ENCODE measurements at places on chromosomes 4 and X. TPM values are rescaled to one million over a fixed set of nuclear protein-coding genes. Genes with fewer than 3 reads are reported as not detected.
A peak's percentile ranks its signal among the peaks of the same experiment; 100 is the strongest.

- peak; percentile 69 for DNase-seq
Measured at GRCh38 chrX:134669378-134670098, 11.3 kb upstream of the PLAC1 start.

DNA sequence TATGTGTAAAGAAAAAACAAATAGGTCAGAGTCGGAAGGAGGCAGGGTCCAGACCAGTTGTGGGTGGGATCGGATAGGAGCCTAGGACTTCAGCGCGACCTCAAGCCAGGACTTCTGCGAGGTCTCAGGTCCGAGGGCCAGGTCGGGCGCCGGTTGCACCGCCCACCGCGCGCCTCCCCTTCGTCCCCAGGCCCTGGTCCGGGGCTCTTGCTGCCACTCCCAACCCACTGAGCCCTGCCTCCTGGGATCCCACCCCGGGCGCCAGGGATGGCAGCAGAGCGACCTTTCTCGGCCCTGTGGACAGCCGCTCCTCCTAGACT lies 12.3 kb downstream of the PITX2 start:
- no peak for DNase-seq

DNA sequence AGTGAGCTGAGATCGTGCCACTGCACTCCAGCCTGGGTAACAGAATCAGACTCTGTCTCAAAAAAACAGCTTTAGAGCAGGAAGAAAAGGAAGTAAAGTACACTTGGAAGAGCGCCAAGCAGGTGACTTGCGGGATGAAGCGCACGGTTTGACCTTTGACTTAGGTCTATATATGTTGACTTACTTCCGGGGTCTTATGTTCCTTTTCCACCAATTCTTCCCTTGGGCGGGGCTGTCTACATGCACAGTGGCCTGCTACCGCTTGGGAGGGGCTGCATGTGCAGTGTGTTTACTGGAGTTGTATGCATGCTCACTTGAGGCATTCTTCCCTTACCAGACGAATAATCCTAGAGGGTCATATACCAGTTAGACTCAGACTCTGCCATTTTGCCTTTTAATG lies 108.6 kb downstream of the APOOL start:
- no peak for DNase-seq

DNA sequence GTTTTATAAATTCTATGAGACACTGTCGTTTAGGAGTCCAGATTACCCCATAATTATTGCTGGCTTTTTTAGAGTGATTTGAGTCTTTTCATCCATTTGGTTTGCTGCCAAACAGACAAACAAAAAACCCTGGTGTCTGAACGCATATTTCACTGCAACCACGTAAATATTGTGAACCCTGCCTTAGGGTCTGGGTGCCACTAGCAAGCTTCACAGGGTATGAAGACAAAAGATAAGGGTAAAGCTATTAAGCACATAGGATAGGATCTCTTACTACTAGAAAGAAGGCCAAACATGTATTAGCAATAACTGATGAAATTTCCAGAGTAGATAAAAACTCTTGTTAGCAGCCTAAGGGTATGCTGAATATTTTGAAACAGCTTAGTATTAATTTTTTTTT lies 143.3 kb downstream of the BANK1 start:
- DNase-seq: no peak

DNA sequence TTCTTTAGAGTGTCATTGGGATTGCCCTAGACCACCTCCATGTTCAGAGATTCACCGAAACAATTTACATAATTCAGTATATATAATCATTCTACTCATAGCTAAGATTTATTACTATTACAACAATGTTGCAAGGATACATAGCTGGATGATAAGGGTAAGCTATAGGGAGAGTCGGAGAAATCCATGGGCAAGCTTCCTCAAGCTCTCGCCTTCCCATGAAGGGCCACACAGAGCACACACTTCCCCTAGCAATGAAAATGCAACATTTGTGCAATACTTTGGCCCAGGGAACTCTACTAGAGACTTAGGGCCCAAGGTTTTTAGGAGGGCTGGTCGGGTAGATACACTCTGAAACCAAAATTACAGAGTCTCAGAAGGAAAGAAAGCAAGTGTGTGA lies 49.7 kb upstream of the ABCG2 start:
- no peak for DNase-seq

- DNase-seq: no peak
Measured at GRCh38 chrX:146907391-146908240, 93.1 kb upstream of the CXorf51A start.

DNA sequence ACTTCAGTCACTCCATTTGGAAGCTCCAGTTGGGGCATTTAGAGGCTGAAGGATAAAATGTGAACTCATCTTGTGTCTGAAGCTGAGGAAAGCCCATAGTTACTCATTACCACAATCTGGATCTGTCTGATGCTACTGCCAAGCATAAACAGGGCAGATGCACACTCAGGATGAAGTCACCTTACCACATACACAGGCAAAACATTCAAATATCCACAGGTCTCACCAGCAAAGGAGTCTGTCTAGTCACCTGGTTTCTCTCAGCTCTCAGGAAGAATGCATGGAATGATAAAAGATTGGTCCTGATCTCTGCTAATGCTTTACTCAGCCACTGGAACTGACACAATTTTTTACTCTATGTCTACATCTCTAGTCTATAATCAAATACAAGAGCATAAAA lies 13.0 kb upstream of the ODAPH start:
- DNase-seq: peak; percentile 67

GRCh38 chr4:27318740-27319139 lies 458.1 kb downstream of the STIM2 start:
- no peak for DNase-seq

DNA sequence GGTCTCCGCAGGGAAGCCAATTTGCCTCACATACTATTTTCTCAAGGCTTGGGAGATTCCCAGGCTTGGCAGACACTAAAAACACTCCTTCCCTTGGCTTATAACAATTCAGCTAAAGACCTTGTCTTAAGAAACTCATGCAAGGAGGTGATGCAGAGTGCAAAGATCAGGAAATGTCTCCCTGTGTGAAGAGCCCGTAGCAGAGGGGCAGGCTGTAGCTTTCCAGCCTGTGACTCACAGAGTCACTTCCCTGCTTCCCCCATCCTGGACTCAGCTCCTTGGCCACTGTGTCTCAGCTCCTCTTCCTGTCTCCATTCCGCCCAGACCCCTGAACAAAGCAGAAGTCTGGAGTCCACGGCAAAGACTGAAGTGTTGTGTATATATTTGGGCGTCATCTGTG lies 56.1 kb downstream of the KDR start:
- peak; percentile 9 for DNase-seq

DNA sequence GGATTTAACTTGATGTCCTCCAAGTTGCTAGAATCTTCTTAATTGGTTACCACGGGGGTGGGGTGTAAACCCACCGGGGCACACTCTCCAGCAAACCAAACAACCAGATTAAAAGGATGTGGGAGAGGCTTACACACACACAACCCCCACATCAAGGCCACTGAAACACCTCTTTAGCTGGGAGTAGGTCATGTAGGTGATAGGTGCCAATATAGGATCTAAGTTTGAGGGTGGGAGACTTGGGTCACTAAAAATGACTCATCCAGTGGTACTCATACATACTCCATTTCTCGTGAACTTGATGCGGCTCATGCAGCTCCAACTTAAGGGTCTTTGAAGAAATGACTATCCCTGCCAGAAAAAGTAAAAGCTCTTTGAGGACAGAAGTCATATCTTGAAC lies 20.5 kb upstream of the CD40LG start:
- no peak for DNase-seq

- no peak for DNase-seq
Measured at GRCh38 chr4:74410272-74410671, 34.7 kb upstream of the AREG start.

DNA sequence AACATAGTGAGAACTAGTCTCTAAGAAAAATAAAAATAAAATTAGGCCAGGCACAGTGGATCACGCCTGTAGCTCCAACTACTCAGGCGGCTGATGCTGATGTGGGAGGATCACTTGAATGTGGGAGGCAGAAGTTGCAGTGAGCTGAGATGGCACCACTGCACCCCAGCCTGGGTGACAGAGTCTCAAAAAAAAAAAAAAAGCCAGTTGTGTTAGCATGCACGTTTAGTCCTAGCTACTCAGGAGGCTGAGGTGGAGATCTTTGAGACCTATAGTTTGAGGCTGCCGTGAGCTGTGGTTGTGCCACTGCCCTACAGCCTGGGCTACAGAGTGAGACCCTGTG lies 2.5 kb downstream of the DCK start:
- no peak for DNase-seq

DNA sequence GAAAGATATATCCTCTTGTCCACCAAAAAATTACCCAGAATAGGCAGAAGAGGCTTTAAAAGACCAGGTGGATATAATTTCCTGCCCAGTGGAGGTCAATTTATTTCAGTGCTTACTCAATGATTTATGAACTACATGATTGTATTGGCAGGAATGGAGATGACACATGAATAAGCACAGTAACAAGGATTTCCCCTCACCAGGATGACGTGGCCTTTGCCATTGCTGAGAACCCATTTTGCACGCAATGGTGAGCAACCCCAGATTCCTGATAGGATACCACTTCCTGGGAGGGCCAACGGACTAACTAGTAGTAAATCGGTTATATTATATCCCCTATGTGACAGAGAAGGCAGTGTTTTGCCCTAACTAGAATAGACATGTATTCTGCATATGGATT lies 11.6 kb upstream of the TTC29 start:
- DNase-seq: peak; percentile 66

DNA sequence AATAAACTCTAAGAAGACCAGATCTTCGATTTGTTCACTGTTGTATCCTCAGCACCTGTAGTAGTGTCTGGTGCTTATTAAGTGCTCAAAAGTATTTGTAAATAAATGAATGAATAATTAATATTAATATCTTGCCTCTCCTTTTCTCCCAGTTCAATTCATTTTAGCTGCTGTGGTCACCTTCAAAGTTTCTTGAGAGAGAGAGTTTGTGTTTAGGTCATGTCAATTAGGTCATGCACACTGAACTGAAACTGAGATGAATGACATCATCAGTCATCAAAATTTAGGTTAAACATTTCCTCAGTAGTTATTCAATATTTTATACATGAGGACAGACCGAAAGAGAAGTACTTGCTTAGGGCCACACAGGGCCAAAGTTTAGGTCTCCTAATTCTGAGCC lies 73.5 kb downstream of the ANXA3 start:
- DNase-seq: no peak

DNA sequence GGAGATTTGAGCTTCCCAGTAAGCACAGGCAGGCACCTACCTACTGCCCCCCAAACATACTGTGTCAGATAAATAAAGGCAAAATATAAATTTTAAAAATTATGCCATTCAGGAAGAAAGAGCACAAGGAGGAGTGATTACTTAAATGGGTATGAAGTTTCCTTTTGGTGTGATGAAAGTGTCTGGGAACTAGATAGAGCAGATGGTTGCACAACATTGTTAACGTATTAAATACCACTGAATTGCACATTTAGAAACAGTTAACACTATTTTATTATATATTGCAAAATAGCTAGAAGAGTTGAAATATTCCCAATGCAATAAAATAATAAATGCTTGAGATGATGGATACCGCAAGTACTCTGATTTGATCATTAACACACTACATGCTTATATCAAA lies 374.7 kb upstream of the FGF13 start:
- DNase-seq: no peak

DNA sequence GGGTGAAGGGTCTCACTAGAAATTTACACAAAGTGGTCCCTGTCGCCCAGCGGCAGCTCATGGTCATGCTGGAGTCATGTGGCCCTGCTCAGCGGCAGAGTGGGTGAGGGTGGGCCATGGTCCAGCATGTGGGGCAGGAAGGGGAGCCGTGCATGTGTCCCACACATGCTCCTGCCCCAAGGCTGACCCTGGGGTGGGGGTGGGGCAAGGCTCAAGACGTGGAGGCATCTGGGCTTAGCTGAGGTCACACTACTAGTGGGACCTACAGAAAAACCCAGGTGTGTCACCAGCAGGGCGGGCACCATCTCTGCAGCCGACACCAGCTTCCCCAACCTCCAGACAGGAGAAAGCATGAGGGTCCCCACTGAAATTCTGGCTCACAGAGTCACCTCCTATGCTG lies 42.4 kb downstream of the EVC start:
- DNase-seq: no peak

DNA sequence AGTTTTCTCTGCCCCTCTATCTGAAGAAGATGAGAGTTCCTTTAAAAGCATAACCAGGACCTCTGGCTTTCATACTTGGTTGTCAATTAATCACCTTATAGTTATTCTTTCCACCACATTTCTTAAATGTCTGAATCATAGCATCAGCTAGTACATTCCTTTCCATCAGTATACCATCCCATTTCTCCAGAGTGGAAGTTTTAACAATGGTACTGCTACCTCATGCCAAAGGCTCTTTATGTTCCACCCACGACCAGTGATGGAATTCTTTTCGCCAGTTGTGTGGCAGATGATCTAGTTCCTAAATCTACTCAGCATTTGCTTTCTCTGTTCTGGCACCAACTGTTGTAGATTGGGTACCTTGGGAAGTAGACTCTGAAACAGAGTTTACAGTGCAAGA lies 379.8 kb downstream of the ZNF674 start:
- peak; percentile 7 for DNase-seq

DNA sequence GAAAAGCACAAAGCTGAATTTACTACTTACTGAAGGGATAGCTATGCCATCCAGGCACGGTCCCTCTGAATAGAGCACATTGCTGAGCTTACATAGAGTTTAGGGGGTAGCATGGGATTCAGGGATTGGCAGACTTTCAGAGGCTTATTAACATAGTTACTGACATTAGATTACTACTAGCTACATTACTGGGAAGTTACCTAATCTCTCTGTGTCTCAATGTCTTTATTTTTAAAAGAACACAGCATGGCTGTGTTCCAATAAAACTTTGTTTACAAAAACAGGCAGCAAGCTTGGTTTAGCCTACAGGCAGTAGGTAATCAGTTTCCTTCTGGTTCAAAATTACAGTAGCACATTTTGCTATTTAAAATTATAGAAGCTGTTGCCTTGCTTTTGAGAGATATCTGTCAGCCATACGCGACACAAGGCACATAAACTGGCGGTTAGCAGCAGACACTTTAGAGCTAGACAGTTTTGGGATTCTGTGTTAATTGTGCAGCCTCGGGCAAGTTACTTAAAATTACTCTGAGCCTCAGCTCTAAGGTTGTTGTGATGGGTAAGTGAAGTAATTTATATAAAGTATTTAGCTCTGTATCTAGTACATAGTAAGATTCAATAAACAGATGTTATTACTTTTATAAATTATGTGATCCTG lies 6.9 kb downstream of the KLHL8 start:
- DNase-seq: no peak

DNA sequence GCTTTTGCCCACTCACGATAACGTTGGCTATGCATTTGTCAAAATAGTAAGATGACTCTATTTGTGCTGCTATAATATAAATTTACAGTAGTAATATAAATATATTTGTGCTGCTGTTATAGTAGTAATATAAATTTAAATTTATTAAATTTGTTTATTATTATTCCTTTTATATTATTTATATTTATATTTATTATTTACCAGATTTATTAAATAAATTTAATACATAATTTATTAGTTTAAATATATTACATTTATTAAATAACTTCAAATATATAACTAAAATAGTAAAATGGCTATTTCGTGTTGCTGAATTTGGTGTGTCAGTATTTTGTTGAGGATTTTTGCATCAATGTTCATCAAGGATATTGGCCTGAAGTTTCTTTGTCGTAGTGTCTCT lies 246.5 kb upstream of the FGF16 start:
- no peak for DNase-seq

RGN gene
- total RNA-seq: not detected

SPARCL1 gene
- not detected for total RNA-seq

ABCE1 gene
- total RNA-seq: 159 TPM

MAOB gene
- 0.06 TPM for total RNA-seq

H2BW2 gene
- not detected for total RNA-seq

PCDH7 gene
- 0.45 TPM for total RNA-seq
